ENCODE measurements at places on chromosomes 12 and 14.

DNA sequence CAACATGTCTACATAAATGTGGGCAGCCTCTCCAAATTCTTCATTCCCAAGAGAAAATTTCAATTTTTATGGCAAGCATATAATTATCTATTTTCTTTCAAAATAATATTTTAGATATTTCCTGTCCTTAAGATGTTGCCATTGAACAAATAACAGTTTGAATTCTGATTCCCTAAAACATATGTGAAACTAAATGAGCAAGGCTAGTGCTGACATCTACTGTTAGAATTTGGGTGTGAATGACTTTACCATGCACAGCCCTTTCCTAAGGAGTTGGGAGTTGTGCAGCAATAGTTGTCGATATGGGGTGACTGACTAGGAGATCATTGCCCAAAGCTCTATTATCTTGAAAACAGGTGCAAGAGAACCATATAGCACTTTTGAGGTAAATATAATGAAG, 108.2 kb upstream of the SLC38A4 start:
- no peak for DNase-seq

- DNase-seq, result no peak
Observed at GRCh38 chr14:68208218-68208617, 388.6 kb downstream of the RAD51B start.

DNA sequence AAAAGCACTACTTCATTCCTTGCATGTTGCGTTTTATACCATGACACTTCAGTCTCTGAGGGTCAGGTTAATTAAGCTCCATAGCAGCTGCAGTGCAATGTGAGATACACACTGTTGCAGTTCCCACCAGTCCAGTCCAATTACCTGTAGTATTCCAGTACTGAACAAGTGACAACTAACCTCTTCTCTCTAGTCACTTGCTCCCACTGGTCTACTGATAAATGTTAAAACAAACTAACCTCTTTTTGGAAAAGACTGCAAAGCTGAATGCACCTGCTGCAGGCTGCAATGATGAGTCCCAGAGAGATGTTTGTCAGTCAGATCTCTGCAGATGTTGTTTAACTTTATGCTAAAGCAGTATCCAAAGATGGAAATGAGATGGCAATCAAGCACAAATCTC, 7.9 kb downstream of the NOVA1 start:
- DNase-seq, result no peak

GRCh38 chr12:11649413-11650285, at the start of gene ETV6:
Gene ETV6 (plus strand): TSS chr12:11649674. CDS start chr12:11650128, 454 bp downstream.
- DNase-seq, result peak; percentile 58

DNA sequence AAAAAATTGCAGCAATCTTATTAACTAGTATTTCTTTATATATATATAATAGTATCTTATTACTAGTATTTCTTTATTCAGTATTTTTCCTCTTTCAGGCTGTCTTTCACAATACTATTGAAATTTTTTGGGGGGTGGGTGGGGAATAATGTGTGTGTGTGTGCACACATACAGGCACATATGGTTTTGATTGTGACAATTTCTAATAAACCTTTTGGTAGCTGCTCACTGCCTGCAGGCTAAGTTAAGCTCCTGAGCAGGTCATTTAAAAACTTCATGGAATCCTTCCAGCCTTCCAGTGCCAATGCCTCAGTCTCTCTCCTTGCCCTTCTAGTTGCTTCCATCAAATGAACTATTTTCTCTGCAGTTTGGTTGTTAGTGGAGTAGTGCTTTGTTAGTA, 490.1 kb downstream of the PCNX1 start:
- no peak for DNase-seq

GRCh38 chr12:57849035-57849434, 2.5 kb upstream of the CTDSP2 start:
- no peak for DNase-seq

DNA sequence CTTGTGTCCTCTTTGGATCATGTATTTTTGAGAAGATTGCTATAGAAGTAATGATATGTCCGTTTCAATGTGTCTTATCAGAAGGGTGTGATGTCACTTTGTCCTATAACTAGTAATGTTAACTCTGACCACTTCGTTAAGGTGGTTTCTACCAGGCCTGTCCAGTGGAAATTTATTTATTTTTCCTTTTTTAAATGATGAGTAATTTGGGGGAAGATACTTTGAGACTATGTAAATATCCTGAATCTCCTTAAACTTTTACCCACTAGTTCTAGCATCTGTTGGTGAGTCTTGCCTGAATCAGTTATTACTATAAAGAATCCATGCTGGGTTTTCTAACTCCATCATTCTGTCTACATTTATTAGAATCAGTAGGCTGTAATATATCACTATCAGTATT, 15.3 kb downstream of the EP400 start:
- DNase-seq, result no peak

- no peak for DNase-seq
Observed at GRCh38 chr12:102816816-102817434, 100.1 kb downstream of the PAH start.

DNA sequence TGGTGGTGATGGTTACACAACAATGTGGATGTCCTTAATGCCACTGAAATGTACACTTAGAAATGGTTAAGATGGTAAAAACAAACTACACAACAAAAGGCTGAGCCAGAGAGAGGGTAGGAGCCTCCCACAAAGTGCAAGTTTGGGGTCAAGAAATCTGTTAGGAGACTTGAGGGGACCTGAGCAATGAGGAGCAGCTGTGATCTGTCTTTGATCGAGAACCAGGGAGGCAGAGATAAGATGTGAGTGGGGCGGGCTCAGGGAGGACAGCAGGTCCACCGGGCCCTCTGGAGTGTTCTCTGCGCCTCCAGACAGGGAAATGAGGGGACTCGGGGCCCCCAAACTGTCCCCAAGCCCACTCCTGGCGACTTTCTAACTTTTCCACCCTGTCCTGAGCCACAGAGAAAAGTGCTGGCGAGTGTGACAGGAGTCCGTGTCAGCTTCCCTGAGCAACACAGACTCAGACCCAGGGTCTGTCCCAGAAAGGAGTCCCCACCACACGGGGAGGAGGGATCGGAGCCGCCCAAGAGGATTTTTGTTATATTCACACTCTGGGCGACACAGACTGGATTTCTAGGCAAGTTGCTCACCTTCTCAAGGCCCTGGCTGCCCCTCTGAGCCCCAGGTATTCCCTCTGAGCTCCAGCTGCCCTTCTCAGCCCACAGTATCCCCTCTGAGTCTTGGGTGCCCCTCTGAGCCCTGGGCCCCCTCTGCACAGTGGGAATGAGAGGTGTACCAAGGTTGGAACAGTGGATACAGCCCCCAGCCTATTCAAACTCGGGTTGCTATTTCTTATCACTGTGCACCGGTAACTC, 11.5 kb upstream of the SCARB1 start:
- no peak for DNase-seq

- no peak for DNase-seq
Observed at GRCh38 chr12:46493834-46494181, 121.2 kb upstream of the SLC38A2 start.

DNA sequence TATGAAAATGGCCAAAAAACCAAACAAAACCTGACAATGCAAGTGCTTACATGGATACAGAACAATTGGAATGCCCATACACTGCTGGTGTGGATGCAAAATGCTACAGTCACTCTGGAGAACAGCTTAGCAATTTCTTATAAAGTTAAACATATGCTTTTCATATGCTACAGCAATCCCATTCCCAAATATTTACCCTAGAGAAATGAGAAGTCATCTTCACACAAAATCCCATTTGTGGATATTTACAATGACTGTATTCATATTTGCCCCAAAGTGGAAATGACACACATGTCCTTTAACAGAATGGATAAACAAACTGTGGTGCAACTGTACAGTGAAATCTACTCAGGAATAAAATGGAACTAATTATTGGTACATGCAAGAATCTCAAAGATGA, 20.4 kb downstream of the SAV1 start:
- DNase-seq, result no peak

DNA sequence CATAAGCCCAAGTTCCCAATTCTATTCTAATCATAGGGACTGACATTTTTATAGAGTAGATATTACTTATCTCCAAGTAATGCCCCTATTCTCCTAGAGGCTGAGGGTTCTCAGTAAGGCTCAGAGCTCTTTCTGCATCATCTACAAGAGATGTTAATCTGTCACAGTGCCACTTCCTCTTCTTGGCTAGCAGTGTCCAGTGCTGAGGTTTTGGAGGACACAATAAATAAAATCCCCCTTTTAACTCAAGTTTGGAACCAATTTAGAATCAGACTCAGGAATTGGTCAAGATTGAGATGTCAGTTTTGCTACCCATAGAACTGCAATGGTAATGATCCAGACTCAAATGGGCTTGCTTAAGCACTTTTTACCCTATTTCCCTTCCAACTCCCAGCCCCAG, 154.1 kb upstream of the ARID2 start:
- DNase-seq, result no peak

DNA sequence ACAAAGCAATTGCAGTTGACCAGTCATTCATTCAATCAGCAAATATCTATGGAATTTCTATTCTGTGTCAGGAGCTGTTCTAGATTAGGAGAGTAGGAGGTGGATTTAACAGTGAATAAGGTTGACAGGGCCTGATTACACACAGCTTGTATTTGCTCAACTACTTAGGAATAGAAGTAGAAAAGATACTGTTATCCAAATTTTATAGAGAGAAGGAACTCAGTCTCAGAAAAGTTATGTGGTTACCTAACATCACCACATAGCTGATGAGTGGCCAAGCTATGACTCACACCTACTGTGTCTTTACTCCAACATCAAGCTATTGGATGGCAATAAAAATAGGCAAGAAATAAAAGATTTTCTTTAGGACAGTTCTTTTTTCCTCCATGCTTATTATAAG, 374.8 kb downstream of the RMST start:
- no peak for DNase-seq

GRCh38 chr14:95686935-95687334, 709 bp downstream of the TCL1B start:
- no peak for DNase-seq

DNA sequence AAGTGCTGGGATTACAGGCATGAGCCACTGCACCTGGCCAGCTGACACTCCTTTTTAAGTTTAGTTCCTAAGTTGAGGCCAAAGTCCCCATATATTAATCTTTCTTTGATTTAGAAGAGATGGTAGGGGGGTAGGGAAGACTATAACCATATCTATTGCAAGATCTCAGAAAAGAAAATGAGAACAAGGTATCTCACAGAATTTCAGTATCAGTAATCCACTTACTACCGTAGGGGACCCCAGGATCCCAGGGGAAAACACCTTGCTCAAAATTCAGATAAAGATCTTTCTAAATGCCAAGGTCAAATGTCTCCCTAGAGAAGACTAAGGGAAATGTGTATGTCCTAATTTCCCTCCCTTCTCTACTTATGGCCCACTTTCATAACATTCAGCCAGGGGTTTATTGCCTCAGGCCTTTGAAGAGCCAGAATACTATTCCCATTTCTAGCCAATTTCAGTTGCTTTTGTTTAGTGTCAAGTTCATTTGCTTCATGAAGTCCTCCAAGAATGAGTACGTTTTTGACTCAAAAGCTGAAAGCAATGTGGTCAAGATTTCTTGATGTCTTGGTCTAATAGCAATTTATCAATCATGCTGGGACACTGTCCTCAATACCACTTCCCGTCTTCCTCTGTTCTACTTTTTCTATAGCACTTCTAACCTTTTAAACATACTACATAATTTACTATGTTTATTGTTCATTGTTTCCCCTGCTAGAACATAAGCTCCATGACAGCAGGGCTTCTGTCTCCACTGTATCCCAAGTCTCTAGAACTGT, 86.3 kb downstream of the DCAF5 start:
- no peak for DNase-seq

Data from stimulated activated CD8-positive, alpha-beta memory T cell treated with anti-CD3 and anti-CD28 coated beads, Interleukin-15, amount 100 ng/mL, for 48 hours (primary cell).